Stimulated activated CD8-positive, alpha-beta memory T cell treated with anti-CD3 and anti-CD28 coated beads, Interleukin-15, amount 100 ng/mL, for 4 hours (primary cell): ENCODE measurements at places on chromosomes 3 and 15.

GRCh38 chr3:42894698-42895579, 11.0 kb upstream of the ZNF662 start:
- no peak for DNase-seq

DNA sequence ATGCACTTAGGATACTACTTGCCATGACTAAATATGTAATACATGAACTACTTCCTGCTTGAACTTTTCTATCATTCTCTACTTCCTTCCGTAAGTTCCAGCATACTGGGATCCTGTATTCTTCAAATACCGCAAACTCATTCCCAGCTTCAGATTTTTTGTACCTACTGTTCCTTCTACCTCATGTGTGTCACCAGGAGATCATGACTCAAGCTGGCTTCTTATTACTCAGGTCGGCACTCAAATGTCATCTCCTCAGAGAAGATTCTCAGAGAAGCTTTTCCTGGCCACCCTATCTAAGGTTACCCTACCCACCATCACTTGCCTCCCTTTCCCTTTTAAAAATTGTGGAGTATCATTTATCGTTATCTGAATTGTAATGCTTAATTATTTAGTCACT, 66.7 kb downstream of the RFX7 start:
- DNase-seq = no peak

DNA sequence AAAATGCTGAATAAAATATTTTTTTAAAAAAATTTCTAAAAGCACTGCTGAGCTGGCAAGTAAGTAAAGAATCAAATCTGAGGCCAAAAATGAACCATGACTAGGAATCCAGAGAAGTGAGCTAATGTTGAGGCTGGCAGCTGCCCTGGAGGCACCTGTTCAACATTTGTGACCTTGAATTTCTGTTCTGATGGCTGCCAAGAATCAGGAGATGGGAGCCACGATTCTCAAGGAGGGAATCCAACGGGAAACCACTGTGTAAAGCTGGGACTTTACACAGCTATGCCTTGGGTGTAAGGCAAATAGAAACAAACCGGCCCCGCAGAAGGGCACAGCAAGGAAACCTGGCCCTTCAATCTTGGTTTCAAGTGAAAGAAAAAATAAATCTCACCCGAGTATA, 22.7 kb downstream of the HEG1 start:
- DNase-seq = no peak

DNA sequence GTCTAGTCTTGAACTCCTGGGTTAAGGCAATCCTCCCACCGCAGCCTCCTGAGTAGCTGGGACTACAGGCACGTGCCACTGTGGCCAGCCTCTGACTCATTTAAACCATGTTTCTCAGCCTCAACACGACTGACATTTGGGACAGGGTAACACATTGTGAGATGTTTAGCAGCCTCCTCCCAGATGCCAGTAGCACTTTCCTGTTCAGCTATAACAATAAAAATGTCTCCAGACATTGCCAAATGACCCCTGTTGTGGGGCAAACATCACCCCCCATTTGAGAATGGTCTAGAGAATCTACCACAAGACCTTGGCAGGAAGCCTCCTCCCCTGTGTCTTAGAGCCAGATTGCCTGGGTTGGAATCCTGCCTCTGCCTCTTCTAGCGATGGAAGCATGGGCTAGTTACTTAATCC, 8.4 kb downstream of the TMEM40 start:
- peak; percentile 13 for DNase-seq

GRCh38 chr3:157160658-157161424, 894 bp upstream of the CCNL1 start:
- peak; percentile 37 for DNase-seq

DNA sequence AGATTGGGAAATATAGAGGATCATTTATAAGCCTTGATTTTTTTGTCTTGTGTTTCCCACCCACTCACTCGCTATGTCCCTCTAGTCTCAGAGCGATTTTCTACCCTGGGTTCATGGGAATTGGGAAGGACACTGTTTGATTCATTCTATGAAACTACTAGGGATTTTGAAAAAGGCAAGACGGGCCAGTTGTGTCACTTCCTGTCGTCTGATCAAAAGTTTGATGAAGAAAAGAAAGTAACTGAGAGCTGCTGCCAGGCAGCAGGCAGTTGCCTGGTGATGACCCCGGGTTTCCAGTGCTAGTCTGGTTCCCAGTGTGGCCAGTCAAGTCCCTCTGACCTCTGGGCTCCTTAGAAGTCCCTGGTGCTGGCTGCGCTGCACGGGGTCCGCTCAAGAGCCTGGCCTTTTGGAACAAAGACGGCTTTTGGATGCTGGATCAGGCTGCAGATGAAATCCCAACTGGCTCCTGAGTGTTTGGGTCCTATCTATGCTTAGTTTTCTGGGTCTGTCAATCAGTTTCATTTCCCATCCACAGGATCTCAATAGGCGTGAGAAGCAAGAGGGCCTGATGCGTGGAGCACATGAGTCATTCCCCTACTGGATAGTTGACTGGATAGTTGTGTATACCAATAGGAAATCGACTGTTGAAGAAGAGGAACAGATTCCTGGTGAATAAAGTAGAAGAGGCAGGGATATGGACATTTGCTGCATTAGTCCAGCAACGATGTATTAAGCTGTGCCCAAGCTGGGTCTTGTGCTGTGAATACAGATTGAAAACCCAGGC, 89.7 kb downstream of the EEFSEC start:
- DNase-seq = no peak

- no peak for DNase-seq
Measured at GRCh38 chr3:160796813-160797164, 40.8 kb downstream of the PPM1L start.

GRCh38 chr15:66834881-66835878, 133.1 kb downstream of the SMAD6 start:
- no peak for DNase-seq

GRCh38 chr15:86538141-86538540, 458.5 kb downstream of the AGBL1 start:
- DNase-seq = no peak

DNA sequence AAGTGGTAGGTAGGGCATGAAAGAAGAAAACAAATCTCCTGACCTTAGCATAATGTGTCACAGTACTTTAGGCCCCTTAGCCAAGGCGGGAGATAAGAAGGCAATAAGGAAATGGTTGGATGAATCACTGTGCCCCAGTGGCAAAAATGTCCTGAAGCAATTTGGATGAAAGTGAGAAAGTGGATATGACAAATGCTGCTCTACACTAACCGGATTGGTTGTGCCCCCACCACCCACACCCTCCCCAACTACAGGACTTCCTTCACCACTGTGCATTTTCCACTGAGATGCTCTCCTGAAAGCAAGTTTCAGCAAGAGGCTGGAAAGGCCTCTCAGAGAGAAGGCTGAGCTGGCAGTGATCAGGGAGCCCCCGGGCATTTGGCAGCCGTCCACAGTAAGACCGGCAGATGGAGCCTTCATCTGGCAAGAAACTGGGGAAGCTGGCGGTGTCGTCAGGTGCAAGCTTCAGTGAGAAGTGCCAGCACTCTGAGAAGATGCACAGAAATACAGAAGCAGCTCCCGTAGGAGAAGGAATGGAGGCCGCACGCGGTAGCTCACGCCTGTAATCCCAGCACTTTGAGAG, 63.8 kb downstream of the ATP1B3 start:
- no peak for DNase-seq

- DNase-seq = no peak
Measured at GRCh38 chr15:68626739-68627138, 47.9 kb downstream of the CORO2B start.

GRCh38 chr3:16448639-16449070, 64.8 kb downstream of the RFTN1 start:
- DNase-seq = no peak

DNA sequence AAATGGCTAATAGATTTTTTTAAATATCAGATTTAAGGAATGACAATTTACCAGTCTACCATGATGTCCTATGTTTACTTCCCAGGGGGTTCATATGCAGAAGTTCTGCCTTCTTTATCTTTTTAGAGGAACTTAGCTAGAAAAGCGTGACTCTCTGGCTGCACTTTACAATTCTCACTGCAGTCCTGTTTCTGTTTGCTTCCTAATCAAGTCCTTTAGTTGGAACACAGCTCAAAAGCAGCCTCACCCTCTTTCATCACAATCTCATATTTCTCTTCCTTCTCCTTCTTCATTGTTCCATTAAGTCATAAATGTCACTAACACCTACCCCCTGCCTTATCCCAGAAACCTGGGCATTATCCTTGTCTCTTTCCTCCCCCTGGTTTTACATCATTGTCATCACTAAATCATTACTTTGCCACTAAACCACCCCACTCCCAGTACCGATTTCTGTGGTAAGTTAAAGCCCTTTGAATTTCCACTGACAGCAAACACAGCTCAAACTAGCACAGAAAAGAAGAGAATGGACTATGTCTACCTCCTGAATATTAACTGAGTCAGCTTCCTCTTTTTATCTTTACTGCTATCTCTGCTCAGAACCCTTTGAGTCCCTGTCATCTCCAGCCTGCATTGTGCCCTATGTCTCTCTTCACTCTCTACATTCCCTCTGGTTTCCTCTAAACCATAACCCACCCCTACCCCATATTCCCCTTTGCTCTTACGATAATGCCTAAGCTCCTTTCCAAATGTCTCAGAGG, 13.8 kb upstream of the PPP4R2 start:
- no peak for DNase-seq

DNA sequence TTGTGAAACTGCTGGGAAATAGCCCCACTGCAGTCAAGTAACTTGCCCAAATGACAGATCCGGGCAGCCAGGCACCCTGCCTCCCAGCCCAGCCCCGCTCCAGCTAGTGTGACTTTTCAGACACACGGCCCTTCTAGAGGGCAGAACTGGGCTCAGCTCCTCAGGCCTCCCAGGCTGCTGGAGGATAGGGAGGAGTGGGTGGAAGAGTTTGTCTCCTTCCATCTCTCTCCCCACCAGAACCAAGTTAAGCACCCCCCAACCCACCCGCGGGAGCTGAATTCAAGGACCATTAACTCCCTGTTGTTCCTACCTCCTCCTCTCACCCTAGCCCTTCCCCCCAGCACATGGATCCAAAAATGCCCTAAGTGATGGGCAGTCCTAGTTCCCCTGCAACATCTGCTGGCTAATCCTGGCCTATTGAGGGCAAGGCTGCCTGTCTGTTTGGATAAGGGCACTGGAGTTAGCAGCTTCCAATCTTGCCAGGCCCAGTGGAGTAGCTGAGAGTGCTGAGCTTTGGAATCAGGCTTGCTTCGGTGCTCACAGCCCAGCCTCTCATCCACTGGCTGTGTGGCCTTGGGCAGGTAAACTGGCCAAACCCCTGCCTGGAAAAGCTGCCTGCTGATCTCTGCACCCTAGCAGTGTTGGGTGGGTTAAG, 3.1 kb downstream of the CCDC33 start:
- no peak for DNase-seq

GRCh38 chr3:18443665-18444594, 18.8 kb upstream of the SATB1 start:
- DNase-seq = no peak

- DNase-seq = no peak
Measured at GRCh38 chr3:71942432-71943187, 157.7 kb upstream of the PROK2 start.

DNA sequence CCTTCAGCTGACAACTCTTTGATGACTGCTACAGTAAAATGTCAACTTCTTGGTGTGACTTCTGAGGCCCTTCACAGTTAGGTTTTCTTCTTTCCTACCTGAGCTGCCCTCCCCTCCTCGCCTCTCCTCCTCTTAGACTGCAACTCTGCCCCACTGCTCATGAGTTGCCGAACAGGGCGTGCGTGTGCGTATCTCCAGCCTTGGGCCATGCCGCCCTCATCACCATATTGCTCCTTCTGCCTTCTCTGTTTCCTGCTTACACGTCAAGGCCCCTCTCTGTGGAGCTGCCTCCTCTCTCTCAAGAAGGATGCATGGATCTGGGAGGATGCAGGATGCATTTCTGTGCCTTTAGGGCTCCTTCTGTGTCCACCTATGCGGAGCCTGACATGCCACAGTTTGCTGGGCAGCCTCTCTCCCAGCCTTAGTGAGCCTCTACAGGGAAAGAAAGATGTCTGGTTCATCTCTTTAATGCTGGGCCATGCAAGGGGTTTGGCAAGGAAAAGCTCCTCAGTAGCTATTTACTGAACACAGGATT, 205.9 kb downstream of the RPLP1 start:
- DNase-seq = no peak

DNA sequence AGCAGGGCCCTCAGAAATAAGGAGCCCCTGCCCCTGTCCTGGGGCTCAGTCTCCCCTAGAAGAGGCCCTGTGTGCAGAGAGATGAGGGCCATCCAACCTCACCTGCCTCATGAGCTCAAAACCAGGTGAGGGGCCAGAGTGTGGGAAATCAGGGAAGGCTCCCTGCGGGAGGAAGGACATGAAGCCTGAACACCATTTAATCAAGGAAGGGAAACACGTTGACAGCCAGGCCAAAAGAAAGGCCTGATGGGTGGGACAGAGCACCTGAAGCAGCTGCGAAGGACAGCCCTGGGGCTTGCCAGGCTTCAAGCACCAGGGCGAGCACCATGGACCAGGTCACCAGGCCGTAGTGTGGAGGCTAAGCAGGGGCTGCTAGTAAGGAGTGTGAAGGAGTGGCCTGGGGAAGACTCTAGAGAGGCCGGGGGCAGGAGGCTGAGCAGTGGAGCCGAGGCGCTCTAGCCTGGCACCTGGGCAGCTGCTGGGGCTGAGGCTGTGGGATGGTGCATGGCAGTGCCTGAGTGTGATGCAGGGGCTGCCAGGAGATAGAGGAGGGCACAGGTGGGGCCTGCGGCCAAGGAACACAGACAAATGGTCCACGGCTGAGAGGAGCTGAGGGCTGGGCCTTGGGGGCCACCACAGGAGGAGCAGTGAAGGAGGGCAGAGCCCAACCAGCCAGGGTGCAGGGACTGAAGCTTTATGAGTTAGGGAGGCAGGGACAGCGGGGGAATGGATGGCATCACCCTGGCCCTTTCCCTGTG, 16.1 kb downstream of the ACAA1 start:
- DNase-seq = no peak

- DNase-seq = no peak
Measured at GRCh38 chr3:135272026-135272669, 477.1 kb downstream of the EPHB1 start.

DNA sequence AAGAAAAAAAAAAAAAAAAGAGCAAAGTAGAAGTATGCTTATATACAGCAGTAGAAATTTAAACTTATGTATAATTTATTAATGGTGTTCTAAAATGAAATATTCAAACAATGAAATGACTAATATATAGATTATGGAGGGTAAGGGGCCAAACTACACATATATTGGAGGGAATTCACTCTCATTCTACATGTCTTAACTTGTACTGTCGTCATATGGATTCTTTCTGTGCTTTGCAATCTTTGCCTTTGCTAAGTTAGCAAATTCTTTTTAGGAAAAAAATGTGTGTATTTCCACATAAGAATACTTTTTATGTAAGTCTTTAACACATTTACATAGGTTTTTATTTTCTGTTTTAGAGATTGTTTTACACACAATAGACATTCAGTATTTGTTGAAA, 118.9 kb upstream of the MBNL1 start:
- no peak for DNase-seq

GRCh38 chr3:150165396-150166094, 194.8 kb upstream of the PFN2 start:
- DNase-seq = no peak

- no peak for DNase-seq
Measured at GRCh38 chr15:58167095-58167691, 29.0 kb downstream of the AQP9 start.

- DNase-seq = no peak
Measured at GRCh38 chr15:49047456-49047855, 1.2 kb upstream of the SECISBP2L start.
